ENCODE measurements at places on chromosomes 7 and 10. TPM values are rescaled to one million over a fixed set of nuclear protein-coding genes. Genes with fewer than 3 reads are reported as not detected.
A peak's percentile ranks its signal among the peaks of the same experiment; 100 is the strongest.

SLC26A3 gene
- total RNA-seq: not detected

RNF32 gene
- total RNA-seq: 0.43 TPM

TMEM140 gene
- 5.2 TPM for total RNA-seq

DNA sequence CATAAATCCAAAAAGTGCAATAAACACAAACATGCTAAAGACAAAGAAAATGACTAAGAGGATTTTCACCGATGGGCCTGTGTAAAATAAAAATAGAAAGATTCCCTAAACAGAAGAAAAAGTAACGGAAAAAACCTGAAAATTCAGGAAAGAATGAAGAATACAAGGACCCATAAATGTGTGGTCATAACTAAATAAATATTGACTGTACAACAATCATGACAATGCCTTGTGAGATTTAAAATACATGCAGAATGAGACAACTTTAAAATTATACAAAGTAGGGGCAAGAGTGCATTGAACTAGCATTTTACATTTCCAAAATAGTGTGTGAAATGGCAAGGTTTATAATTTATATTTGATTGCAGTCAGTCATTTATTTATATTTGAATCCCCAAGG is 409.1 kb upstream of the ANKRD30A start:
- no peak for DNase-seq

- no peak for DNase-seq
These were observed 41.0 kb downstream of the SCRN1 start for GRCh38 chr7:29948587-29948986.

MNX1 gene
- not detected for total RNA-seq

GRCh38 chr7:31336202-31337001 is 4.1 kb downstream of the NEUROD6 start:
- DNase-seq: no peak

DNA sequence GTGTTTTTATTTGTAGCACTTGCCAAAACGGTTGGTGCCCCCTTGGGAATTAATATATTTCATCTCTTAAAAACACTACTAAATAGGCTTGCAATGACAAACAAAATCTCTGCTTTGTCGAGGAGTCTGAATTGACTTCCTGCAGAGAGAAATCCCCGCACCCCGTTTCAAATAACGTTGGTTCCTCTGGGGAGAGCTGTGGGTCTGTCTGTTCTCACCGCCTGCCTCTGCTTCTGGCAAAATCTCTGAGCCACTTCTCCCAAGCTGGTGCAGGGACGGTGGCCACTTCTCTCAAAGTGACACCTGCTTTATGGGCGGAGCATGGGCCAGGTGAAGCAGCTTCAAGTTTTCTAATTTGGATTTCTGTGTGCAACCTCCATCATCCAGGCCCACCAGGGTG is 186.3 kb upstream of the ADARB2 start:
- no peak for DNase-seq

SFXN3 gene
- 97.0 TPM for total RNA-seq

DNA sequence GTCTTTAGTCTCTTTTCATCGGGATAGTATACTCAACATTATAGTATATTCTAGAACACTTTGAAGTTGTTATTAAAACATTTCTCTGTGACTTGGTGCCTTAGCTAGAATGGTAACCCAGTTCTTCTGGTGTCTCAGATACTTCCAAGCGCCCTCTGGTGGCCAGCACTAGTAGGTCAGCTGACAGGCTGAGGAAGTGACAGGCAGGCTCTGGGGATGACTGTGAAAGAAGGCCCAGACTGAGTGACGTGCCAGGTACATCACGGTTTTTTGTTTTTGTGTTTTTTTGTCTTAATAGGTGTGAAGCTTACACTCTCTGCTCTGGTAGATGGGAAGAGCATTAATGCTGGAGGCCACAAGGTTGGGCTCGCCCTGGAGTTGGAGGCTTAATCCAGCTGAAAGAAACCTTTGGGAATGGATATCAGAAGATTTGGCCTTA is 5.1 kb downstream of the COMTD1 start:
- DNase-seq: peak; percentile 87

- no peak for DNase-seq
These were observed 27.0 kb upstream of the FAM170B start for GRCh38 chr10:49160814-49161213.

DNA sequence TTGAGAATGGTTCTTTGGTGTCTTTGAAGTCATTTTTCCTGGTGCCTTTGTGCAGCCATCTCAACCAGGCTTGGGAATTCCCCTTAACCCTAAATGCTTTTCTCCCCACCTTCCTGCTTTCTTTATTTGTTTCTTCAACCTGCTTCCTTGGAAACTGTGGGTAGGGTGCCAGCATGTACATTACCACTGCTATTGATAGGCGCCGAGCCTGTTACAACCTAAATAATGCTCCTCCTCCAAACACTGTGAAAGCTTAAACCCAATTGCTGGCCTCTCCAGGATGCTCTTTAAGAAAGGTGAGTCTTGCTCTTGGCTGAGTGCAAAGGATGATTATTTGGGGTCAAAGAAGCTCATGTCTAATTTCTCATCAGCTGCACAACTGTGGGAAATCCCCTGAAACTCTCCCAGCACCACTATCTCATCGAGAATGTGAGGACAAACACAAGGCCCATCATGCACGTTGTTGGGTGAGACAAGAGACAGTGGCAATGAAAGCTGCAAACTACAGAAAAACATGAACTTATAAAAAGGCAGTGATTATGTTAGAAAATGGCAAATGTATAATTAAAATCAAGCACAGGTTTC is 285.5 kb upstream of the IGFBP3 start:
- DNase-seq: no peak

ALOX5 gene
- not detected for total RNA-seq

GRCh38 chr7:67359900-67360299 is 363.3 kb downstream of the TYW1 start:
- DNase-seq: no peak

LRRC61 gene
- 6.8 TPM for total RNA-seq

DNA sequence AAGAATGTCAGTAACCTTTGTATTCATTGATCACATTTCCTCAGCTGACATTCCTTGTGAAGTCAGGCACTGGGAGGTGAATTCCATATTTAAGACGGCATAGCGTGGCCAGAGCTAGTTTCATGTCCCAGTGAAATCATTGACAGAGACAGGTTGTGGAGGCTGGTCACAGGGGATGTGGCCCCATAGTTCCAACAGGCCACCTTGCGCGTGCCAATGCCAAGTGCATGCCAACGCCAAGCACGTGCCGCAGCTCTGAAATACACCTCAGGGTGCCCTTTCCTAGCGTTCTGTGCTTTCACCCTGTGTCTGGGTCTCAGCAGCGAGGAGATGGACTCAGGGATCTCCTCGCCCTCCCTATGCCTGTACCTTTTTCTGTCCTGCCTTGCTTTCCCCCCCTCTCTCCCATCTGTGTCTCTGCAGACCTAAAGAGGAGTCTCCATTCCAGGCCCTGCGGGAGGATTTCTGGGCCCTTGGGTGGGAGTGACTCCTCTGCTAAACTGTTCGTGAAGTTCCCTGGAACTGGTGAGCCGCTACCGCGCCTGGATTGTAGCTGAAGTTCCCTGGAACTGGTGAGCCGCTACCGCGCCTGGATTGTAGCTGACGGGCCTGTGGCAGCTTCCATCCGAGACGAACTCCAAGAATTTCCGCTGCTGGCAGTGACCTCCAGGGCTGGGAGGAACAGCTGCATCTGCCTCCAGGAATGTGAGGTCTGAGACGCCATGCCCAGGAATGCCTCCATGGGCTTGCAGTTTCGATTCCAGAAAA is 19.7 kb downstream of the AQP1 start:
- peak; percentile 42 for DNase-seq

DNA sequence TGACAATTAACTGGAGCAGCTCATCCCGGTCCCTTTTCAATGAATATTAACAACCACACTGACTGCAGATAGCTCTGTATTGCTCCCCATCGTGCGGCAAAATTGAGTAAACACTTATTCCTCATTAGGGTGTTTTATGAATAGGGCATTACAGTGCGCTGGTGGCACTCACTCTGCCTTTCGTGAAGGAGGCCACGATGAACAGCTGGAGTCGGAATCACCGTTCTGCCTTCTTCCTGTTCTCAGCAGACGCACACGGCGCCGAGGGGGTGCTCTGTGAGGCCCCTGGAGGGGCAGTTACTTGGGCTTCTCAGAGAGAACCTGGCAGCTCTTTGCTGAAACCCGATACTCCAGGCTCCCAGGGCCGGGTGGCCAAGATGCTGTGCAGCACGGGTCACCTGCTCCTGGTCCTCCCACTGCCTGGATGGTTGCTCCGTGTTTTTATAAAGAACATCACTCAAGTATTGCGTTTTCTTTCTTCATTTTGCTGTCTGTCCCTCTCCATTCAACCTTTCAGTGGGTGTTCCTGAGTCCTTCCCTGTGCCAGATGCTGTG is 241.9 kb downstream of the GLRX3 start:
- no peak for DNase-seq

- peak; percentile 55 for DNase-seq
These were observed 103.2 kb upstream of the CYP26C1 start for GRCh38 chr10:92957223-92958010.

DNA sequence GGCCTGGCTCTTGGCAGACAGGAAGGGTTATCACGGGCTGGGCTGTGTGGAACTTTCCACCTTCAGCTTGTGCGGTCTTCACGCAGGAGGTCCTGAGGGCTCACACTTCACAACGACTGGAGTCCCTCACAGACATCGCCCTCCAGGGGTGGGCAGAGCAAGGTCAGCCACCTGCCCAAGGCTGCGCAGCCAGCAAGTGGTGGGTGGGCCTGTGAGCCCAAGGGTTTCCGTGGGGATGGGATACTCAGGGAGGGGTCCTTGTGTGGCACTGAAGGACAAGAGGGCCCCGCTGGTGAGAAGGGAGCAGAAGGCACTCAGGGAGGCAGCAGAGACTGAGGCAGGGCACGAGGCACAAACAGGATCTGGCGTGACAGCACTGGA is 22.0 kb downstream of the PDIA4 start:
- DNase-seq: no peak

- peak; percentile 35 for DNase-seq
These were observed 72.9 kb downstream of the GNAI1 start for GRCh38 chr7:80207501-80207900.

PARD3 gene
- total RNA-seq: 38.7 TPM

Measured in fibroblast of villous mesenchyme (primary cell).